ENCODE measurements at places on chromosomes 4 and X.
A peak's percentile ranks its signal among the peaks of the same experiment; 100 is the strongest.

DNA sequence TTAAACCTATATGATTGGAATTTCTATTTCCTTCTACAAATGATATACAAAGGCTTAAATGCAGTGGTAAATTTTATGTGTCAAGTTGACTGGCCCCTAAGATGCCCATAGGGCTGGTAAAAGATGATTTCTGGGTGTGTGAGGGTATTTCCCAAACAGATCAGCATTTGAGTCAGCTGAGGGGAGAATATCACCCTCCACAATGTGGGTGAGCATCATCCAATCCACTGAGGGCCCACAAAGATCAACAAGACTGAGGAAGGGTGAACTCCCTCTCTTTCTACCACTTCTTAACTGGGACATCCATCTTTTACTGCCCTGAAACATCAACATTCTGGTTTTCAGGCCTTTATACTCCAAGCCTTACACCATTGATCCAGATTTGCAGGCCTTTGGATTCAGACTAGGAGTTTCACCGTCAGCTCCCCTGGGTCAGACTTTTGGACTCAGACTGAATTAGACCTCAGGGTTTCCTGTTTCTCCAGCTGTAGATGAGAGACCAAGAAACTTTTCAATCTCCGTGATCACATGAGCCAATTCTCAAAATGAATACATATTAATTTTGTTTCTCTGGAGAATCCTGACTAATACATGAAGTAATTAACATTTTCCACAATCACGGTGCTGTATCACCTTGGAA is 1020.7 kb upstream of the SLIT2 start:
- no peak for DNase-seq

GRCh38 chr4:107780665-107781064 is 44.1 kb upstream of the SGMS2 start:
- no peak for DNase-seq

DNA sequence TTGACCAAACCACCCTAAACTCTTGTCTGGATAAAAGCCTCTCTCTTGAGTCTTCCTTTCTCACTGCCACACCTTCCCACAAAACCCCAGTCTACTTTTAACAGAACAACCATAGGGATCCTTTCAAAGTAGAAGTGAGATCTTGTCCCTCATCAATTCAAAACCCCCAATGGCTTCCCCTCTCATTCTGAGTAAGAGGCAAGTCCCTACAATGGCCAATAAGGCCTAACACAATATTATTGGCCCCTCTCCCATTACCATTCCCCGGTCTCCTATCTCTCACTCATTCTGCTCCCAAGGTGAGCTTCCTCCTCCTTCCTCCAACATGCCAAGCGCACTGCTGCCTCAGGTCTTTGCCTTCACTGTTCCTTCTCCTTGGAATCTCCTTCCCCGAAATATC is 57.1 kb downstream of the REELD1 start:
- no peak for DNase-seq

- DNase-seq, result no peak
Observed at GRCh38 chrX:119783026-119783425, 8.4 kb downstream of the RPL39 start.

GRCh38 chr4:77418333-77418732 is 187.3 kb upstream of the CXCL13 start:
- no peak for DNase-seq

- DNase-seq, result peak; percentile 78
Observed at GRCh38 chr4:114041117-114041475, 61.6 kb upstream of the ARSJ start.

DNA sequence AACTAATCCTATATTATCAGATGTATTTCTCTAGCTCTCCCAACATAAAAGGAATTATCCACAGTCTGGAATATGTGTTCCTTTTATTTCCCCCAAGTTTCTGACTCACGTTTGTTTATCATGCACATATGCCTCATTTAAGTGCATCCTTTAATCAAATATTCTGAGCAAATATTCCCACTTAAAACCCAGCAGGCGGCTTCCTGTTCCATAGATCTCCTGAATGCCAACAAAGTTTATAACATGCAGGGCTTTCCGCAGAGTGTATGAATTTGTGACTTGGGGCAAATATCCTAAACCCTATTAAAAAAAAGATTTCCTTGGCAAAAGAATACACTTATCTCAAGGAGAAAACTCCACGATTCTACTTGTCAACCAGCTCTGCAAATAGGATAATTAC is 16.9 kb downstream of the GLRA2 start:
- no peak for DNase-seq

DNA sequence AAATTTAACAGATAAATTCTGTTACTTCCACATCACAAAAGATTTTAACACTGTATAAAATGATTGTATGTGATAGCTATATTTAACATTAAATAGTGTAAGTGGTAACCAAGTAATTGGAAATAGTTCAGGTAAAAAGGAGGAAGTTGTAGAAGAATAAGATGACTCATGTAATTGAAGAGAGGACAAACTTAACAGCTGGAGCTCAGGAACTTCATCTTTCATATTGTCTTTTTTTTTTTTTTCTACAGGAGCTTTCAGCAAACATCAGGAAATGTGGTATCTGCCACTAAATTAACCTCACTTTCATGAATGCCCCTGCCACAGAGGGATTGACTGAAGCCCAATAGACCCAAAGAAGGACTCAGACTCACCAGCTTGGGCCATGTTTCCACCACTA is 188.4 kb upstream of the VEGFC start:
- DNase-seq, result no peak

DNA sequence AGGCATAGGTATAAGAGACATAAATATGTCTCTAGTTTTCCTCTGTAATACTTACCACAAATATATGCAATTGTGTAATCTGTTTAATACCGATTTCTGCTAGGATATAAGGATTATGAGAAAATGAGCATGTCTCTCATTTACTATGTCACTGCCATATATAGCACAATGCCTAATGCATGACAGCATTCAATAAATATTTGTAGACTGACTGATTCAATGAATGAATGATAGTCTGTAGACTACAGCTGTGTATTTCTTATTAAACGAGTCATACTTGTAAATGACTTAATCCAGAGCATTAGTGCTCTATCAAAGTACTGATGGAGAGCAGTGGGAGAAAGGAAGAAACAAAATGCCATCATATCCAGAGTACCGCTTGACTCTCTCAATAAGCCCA is 175.6 kb downstream of the PPP3CA start:
- DNase-seq, result peak; percentile 65

DNA sequence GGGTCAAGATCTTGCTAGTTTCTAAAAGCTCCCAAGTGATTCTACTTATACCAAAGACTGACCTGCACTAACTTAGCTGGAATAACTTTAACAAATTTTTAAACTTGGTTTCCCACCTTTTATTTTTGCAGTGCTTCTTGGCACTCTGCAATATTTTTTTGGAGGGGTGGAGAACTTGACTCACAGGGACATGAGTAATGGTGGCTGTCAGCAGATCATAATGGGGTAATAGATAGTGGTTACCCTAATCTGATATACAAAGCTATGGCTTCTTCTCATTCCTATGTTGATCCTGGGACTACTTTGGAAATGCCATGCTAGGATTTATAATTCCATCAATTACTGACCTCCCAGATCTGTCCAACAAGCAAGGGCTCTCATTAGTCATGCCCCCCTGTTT is 295.7 kb downstream of the GPAT3 start:
- peak; percentile 18 for DNase-seq

- DNase-seq, result no peak
Observed at GRCh38 chr4:44320833-44321232, 127.8 kb downstream of the KCTD8 start.

DNA sequence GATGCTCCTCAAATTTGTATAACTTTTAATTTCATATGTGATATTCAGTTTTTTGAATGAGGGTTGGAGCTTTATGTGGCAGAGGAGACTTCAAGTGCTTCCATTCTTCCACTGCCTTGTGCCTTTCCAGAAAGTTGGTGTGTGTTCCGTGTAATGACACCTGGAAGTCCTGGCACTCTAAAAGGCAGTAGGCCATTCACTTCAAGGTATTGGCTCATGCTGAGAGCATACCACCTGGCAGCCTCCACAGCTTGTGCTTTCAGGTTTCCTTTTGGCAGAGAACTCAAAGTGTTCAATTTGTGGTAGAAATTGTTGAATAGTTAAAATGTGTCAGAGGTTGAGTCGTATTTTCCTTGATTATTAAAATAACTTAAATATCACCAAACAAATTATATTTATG is 49.6 kb downstream of the GRIA2 start:
- DNase-seq, result no peak

- DNase-seq, result no peak
Observed at GRCh38 chr4:61199873-61200186, 296 bp upstream of the ADGRL3 start.

GRCh38 chrX:1483843-1484637 is 31.3 kb upstream of the ASMTL start:
- no peak for DNase-seq

DNA sequence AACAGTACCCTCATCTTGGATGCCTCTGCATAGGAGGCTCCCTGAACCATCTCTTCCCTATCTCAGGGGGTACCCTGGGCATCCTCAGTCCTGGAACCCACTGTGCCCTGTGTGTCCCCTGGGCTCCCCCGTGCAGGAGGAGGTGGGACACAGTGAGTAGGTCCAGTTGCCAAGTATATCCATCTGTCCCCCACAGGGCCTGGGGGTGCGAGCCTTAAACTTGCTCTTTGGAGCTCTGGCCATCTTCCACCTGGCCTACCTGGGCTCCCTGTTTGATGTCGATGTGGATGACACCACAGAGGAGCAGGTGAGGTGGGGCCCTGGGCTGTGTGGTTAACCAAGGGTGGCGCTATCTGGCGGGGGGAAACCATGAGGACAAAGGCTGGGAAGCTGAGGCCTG is 4.6 kb upstream of the EBP start:
- DNase-seq, result no peak

DNA sequence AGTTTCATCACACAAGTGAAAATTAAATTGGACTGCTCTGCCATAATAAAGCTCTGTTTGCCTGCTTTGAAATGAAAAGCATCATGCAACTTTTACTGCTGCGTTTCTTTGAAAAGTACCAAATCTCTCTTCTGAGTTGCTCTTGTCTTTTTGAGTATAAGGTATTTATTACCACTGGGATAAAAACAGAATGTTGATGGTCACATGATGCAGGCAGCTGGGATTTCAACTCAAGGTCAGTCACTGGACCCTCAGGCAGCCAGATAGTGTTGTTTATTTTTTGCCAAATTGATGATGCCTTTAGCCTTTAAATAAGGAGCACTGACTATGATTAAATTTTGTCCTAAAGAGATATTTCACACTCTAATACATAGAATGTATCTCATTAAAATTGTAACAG is 32.7 kb downstream of the DMD start:
- DNase-seq, result no peak

DNA sequence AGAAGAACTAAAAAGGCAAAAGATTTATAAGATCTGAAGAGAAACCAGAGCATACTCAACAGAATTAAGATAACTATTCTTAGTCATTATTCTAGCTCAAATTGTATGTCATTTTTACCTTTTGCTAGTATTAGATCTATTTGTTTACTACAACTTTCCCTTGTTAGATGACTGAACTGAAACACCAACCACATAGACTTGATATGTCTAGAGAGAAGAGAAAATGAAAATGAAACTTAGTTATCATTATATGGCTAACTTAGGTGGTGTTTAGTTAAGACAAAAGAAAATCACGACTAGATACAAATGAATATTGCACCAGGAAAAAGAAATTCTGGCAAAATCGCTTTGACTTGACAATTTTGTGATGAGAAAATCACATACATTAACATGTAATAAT is 690.8 kb downstream of the PCDH18 start:
- no peak for DNase-seq

DNA sequence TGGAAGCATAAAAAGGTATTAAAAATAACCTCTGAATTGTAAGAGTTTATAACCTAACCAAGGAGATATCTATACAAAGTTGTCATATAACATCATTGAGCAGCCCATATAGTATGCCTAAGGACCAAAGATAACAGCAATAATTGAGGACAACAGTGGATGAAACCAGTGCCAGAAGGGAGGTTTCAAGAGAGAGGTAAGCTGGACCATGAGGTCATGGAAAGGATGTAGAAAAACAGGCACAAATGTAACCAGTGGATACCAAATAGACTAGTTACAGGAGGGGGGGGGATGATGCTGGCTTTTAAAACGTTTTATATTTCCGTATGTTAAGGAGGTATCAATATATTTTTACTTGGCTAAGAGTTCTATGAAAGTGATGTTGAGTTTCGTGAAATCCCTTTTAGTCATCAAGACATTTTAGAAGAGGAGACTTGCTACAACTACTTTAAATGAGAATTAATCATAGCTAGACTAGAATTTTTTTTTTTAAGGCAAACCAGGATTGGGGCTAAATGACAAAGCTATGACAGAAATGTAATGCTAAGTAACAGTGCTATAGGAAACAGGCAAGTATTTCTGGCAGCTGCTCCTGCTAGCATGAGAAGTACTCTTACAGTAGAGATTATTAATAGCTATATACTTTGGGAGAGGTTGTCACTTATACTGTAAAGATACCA is 161.1 kb downstream of the FBXW7 start:
- peak; percentile 37 for DNase-seq

DNA sequence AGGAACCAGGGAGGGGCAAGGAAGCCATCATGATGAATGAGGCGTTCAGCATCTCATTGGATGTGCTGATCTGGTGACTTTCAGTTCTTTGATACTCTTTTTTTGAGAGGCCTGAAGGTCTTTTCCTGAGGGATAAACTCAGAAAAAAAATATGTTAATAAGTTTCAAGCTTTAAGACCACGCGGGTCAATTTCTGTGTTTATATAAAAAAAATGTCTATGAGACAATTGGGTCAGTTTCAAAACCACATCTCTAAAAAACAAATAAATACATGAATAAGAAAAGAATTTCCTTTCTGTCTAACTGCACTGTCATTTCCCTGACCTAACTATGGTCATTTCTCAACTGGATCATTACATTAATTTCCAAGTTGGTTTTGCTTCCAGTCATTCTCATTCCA is 62.6 kb downstream of the TRIML1 start:
- DNase-seq, result peak; percentile 33

GRCh38 chrX:50495616-50496015 is 25.0 kb upstream of the DGKK start:
- DNase-seq, result no peak

GRCh38 chr4:4758681-4759080 is 100.8 kb upstream of the MSX1 start:
- no peak for DNase-seq

- DNase-seq, result no peak
Observed at GRCh38 chr4:146285037-146285436, 70.7 kb downstream of the REELD1 start.

DNA sequence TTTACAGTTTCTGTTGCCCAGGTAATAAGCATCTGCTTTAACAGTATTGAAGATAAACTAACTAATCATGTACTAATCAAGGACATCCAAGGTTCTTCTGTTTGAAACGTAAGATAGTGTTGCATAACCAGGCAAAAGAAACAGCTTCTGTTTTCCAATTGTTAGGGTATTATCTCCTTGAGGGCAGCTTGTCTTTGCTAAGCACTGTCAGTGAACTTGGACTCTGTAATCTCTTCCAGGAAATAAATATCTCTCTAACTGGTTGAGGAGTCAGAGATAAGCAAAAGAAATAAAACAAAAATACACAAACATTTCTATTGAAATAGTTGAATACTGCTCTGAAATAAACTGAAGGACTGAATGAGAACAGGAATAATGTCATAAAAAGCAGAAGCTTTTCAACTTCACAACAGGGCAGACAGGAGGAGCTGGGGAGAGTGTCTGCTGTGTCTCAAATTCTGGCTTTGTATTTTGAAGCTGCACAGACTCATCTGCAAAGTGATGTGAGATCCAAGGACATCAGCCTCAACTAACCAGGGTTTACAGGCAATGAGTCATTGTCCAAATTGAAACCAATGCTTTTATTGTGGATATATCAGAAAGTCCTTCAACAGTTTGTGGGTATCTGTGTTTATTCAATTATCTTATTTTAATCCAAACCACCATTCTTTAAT is 1253.0 kb upstream of the PCDH7 start:
- no peak for DNase-seq

GRCh38 chr4:108644237-108644636 is 6.2 kb upstream of the OSTC start:
- DNase-seq, result peak; percentile 73

Measured in fibroblast of skin of abdomen (primary cell).